ENCODE measurements at places on chromosomes 3 and 15.

DNA sequence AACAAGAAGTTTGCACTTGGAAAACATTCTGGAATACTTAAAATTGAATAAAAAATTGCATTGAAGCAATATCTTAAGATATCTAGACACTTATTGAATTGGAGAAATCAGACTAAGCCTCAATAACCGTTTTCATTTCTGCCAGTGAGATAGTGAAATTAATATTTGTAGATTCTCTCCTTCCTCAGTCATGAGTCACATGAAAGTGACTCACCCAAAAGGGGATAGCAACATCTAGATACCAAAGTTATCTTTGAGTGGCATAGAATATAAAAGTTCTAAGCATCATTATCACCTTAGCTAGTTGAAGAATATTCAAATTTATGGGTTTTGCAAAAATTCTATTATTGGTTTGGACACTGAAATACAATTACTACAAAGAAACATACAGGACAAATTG lies 614.8 kb upstream of the ZNF717 start:
- DNase-seq: no peak

DNA sequence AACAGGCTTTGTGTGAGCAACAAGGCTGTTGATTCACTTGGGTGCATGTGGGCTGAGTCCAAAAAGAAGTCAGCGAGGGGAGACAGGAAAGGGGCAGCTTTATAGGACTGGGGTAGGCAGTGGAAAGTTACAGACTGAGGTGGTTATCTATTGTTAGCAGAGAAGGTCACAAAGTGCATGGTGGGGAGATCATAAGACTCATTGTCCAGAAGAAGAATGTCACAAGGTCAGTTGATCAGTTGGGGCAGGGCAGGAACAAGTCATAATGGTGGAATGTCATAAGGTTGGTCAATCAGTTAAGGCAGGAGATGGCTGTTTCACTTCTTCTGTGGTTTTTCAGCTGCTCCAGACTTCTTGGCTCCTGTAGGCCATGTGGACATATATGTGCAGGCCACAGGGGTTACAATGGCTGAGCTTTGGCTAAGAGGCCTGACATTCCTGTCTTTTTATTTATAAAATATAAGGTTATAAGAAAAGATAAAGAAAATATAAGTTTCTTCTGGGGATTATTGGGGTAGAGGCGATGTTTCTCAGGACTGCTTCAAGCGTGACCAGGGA lies 69.5 kb upstream of the SNTN start:
- no peak for DNase-seq

DNA sequence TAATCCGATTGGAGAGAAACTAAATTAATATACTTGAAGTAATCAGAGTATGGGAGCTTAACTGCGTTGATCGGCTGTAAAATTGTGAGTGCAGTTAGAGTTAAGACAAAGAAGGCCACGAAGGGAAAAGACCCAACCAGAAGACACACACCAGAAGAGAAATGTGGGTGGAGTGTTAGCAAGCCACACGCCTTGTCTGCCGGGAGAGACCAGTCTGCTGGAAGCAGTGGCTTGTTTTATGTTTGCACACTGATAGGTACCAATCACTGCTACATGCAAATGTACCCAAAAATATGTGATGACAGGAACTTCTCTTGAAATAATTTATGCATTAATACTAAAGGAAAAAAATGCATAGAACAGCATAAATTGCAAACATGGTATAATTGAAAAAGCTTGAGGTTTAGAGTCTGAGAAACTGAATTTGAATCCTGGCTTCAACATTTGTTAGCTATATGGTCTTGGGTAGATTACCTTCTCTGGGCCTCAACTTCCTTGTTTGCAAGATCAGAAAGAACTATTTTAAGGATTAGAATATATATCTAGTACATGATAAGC lies 23.1 kb downstream of the EEFSEC start:
- DNase-seq: no peak

DNA sequence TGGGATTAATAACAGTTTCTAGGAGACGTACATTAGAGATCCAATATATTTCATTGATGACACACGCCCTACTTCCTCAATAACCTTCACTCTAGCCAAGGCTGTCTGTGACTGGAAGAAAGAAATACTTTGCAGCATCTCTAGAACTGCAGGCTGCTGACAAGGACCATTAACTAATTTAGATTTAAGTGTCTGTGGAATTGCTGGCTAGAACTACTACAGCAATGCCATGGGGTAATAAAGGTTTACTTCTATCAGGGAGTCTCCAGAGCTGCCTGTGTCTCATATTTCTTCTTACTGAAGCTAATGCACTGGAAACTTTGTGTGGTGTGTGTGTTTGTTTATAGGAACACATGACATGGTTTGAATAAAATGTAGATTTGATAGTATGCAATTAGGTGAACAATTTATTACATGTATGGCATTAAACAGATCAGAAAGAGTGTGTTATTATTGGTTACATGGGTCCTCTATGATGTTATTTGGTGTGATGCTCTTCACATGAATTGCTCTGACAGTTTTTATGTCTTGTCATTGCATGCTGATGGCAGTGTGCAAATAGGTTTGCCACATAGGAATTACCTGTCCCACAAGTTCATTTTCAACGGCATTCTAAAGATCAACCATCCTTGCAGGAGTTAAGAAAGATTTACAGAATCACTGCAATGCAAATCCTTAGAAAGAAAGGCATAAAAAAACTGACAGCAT lies 916.2 kb upstream of the CADM2 start:
- DNase-seq: no peak

DNA sequence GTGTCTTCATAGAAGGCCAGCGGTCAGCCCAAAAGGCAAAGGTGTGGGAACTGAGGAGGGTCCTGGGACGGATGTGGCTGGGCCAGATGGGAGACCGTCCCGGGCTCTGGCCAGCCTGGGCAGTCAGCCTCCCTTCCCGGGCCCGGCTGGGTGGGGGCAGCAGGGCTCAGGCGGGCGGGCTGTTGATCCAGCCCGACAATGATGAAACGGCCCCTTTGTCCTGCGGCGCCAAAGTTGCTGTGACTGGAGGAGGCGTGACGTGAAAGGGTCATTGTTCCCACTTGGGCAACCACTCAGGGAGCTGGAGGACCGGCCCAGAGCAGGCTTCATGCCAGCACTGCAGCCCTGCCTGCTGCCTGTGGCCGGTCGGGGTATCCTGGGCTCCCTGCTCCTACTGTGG lies 16.5 kb downstream of the DUSP7 start:
- DNase-seq: no peak

DNA sequence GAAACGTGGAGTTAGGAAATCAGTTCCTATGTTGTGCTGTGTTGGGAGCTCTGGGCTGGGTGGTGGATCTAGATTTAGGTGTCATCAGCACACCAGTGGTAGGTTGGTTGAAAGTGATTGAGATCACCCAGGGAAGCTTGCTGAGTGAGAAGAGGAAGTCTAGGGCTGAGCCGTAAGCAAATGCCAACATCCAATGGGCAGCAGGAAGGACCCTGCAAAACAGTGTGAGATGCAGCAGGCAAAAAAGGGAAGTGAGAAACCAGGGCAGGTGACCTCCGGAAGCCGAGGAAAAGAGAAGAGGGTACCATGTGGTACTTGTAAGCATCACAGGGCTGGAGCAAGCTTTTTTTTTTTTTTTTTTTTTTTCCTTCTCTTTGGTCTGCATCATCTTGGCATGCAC lies 15.9 kb upstream of the COPG1 start:
- DNase-seq: no peak

GRCh38 chr3:70360979-70361760 lies 48.7 kb upstream of the MDFIC2 start:
- DNase-seq: no peak

Data from activated CD8-positive, alpha-beta memory T cell treated with anti-CD3 and anti-CD28 coated beads for 48 hours (primary cell).